ENCODE measurements at places on chromosomes 2 and 18.

- no peak for DNase-seq
Observed at GRCh38 chr18:1147730-1148129, 243.1 kb downstream of the ADCYAP1 start.

GRCh38 chr2:232203936-232204335, 174.6 kb upstream of the ALPP start:
- no peak for DNase-seq

GRCh38 chr2:62586981-62587380, 81.0 kb upstream of the TMEM17 start:
- DNase-seq: no peak

DNA sequence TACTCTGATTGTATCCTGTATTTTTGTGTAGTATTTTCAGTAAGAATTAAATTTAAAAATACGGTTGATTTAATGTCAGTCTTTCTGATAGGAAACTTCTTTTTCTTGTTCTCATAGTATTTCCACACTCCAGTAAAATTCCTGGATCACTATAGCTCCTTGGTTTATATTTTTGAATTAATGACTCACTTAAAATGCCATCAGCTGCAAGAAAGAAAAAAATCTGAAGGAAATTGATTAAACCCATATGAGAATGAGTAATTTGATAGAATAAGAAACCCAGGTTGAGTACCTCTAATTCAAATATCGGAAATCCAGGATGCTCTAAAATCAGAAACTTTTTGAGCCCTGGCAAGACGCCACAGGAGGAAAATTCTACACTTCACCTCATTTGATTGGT, 186.8 kb upstream of the RND3 start:
- no peak for DNase-seq

DNA sequence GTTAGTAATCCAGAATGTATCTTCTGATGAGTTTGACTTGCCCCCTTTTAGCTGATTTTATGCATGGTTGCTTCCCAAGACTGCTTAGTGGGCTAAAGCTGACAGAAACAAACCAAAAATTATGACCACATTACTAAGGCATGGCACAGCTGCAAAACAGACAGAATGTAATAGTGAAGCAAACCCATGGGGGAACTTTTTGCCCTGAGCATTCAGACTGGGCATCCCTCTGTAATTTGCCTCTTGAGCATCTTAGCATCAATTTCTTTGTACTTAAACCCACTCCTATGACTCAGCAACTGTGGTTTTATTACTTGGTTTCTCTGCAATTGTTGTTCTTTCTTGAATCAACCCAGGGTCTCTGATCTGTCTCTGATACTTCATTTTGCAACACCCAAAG, 487.3 kb upstream of the DCC start:
- DNase-seq: no peak

- DNase-seq: no peak
Observed at GRCh38 chr2:36420569-36421181, 65.1 kb downstream of the CRIM1 start.

Data from muscle of arm (tissue), 14 donors.